ENCODE measurements at places on chromosomes 5 and 9. TPM values are rescaled to one million over a fixed set of nuclear protein-coding genes. Genes with fewer than 3 reads are reported as not detected.

GRCh38 chr9:116274293-116274692 is 120.7 kb downstream of the PAPPA start:
- no peak for DNase-seq

The SLC36A3 gene
- not detected for total RNA-seq

The TNFSF8 gene
- total RNA-seq: 1.3 TPM

The CYFIP2 gene
- 24.8 TPM for total RNA-seq

DNA sequence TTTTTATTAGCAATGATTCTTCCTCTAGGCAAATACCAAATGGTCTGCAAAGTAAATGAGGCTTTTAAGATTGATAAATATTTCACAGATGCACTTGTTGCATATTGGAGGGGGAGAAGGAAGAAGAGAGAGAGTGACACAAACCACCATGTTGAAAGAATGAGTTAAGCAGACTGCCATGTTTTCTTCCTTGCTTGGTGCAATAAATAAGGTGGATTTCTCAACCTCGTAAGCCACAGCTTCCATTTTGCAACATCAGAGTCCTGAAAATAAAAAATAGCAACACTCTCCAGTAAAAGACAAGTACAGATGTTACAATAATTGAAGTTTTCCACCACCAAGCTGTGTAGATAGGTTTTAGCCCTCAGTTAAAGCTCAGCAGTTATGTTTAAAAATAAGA is 202.9 kb downstream of the SGCD start:
- DNase-seq: no peak

All from mucosa of descending colon (tissue), 3 donors.